IPS-NIHi11 (cell line): ENCODE measurements at places on chromosomes 5 and 9.

- DNase-seq = no peak
Observed at GRCh38 chr5:39256477-39257235, 37.3 kb upstream of the FYB1 start.

DNA sequence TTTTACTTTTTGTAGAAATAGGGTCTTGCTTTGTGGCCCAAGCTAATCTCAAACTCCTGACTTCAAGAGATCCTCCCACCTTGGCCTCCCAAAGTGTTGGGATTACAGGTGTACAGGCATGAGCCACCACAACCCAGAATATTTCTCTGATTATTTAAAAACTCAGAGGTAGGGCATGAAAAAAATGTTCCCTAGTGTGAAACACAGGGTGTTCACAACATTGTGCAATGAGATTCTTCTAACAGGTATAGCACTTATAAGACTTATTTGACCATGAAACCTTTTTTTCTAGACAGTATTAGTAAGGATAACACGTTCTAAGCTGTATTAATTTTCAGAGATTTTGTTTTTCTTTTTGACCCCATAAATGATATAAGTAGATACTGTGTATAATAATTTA lies 13.1 kb upstream of the PTGER4 start:
- no peak for DNase-seq

GRCh38 chr5:60794691-60795090 lies 49.4 kb downstream of the ELOVL7 start:
- DNase-seq = peak; percentile 21

DNA sequence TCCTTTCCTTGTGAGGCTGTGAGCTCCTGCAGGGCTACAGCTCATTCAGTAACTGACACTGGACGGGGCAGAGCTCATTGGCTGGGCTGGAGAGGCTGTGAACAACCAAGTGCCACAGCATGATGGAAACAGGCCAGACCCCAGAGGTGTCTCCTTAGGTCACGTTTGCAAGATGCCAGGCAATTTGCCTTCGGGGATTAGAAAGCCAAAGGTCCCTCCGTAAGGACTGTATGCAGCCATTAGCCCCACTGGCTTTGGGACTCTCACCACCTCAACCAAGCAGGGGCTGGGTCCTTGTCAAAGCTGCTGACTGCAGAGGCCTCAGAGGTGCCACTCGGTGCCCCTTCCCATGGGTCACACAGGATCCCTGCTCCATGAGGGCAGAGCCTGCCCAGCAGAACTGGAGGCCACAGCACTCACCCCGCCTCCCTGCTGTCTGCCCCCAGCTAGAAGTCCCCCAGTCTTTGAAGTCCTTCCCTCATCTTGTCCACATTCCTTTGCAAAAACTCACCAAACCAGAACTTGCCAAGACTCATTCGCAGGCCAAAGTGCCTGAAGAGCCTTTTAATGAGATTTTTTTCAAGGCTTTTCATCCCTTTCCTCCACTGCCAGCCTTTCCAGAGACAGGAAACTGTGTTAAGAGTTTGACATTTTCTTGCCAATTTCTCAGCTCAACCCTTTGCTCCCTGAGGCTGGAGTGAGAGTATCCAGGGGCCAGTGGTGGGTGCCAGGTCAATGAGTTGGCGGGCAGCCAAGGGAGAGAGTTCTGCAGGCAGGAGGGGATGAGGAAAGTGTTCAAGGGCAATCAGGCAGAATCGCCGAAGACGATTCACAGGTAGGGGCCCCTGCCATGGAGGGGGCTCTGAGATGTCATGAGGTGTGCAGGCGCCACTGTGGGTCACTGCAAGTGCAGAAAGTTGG lies 39.7 kb upstream of the SLC25A51 start:
- no peak for DNase-seq

DNA sequence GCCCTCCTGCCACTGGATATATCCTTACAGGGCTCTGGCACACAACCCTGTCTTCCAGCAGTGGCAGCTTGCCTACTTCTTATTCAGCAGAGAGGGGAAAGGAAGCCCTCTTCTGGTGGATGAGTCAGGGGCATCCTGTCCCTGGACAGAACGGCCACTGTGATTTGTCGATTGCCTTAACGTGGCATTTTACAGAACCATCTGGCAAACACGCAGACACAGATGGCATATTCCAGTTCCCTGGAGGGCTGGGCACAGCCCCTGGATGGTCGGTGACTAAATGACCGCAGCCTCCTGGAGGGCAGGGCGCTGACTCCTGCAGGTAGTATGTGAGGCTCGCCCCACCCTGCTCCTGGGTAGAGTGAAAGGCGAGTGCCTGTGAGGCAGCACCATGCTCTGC lies 62.1 kb downstream of the DCP2 start:
- DNase-seq = peak; percentile 29

- no peak for DNase-seq
Observed at GRCh38 chr5:58493141-58493540, 1.9 kb downstream of the GAPT start.

DNA sequence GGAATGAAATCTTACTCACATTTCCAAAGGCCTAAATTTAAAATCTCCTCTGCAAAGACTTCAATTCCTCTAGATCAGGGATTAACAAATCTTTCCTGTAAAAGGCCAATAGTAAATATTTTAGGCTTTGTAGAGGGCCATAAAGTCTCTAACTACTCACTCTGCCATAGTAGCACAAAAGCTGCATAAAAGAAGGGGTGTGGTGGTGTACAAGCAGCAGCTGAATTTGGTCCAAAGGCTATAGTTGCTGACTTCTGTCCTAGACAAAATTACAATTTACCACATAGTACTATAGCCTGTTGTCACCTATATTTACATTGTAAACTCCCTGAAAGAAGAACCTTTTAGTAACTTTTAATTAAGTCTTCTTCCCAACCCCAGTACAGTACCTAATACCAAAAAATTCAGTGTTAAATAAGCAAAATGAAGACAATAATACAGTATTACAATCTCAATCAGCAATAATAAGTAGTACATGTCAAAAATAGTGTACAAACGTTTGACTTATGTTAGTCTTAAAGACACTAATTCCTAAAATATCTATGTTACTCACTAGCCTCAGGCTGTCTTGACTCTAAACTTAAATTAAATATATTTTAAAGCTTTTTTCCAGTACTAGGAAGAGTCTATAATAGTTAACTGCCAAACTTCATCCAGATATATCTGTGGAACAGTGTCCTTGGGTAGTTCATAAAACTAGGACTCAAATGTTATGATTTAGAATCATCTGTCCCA lies 6.9 kb downstream of the CETN3 start:
- DNase-seq = no peak

- no peak for DNase-seq
Observed at GRCh38 chr5:82991678-82992323, 85.4 kb downstream of the TMEM167A start.

DNA sequence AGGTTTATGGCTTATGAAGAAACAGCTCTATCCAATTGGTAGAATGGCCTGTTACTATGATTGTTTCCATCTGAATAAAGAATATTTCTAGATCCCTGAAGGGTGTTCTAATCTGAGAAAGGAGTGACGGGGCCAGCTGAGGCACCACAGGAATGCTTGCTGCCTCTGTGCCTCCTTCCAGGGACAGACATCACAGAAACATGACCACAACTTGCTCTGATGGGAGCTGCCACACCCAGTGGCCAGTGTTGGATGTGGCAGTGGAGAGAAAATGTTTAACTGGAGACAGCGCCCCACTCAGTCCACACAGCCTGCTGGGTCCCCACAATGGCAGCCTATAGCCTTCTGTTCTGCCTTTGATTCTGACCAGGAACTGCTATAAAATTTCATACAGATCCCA lies 38.6 kb upstream of the TESK1 start:
- no peak for DNase-seq

DNA sequence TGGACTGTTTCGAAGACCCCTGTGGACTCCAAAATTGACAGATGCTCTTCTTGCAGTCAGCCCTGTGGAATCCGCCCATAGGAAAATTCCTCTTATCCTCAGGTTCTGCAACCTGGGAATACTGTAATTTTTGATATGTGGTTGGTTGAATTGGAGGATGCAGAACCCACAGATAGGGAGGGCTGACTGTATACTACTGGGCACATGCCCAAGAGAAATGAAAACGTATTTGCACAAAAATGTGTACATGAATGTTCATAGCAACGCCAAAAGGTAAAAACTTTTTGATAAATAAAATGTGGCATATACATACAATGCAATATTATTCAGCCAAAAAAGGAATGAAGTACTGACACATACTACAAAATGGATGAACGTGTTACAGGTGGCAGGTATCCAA lies 1.9 kb upstream of the SNAPC3 start:
- no peak for DNase-seq

- no peak for DNase-seq
Observed at GRCh38 chr9:129121483-129121882, 10.3 kb downstream of the PTPA start.

DNA sequence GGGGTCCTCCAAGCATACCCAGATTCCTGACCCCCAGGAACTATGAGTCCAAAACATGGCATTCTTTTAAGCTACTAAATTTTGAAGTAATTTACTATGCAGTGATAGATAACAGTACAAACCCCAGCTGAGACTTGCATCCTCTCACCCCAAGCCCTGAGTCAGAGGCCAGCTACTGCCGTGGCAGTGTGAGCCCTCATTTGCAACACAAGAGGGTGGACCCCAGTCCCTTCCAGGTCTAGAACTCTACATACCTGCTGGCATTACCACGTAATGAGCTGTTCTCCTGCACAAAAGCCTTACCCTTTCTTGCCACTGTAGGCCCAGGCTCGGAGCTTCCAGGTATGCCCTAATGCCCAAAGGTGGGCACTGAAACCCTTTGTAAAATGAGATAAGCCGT lies 108.6 kb upstream of the ERCC6L2 start:
- peak; percentile 41 for DNase-seq

DNA sequence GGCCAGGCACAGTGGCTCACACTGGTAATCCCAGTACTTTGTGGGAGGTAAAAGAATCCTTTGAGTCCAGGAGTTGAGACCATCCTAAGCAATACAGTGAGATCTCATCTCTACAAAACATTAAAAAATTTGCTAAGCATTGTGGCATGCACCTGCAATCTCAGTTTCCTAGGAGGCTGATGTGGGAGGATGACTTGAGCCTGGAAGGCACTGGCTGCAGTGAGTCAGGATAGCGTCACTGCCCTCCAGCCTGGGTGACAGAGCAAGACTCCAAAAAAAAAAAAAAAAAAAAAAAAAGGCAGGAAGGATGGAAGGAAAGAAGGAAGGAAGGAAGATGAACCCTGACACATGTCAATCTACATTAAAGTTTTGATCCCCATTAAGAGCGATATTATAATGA lies 1452.2 kb upstream of the ACO1 start:
- DNase-seq = no peak

DNA sequence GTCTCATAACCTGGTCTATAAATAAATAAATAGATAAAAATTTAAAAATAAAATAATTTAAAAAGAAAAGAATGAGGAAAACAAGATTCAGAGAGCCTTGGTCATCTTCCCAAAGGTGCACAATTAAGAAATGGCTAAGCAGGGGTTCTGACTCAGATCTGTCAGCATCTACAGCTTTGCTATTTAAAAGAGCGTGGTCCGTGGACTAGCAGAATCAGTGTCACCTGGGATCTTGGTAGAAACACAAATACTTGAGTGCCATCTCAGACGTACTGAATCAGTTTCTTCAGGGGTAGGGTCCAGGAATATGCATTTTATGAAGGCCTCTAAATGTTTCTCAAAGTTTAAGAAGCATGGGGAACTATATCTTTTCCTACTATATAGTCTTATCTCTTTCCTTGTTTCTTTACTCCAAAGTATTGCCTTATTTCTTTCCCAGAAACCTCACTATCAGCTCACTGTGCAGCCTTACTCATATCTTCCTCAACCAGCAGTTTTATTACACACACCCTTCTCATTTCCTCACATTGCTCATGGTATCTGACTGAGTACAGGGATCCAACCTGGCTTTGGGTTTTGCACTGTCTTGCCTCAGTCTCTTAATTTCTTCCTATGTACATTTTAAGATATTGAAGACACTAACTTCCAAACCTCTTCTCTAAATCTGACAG lies 58.6 kb downstream of the TMC1 start:
- no peak for DNase-seq

DNA sequence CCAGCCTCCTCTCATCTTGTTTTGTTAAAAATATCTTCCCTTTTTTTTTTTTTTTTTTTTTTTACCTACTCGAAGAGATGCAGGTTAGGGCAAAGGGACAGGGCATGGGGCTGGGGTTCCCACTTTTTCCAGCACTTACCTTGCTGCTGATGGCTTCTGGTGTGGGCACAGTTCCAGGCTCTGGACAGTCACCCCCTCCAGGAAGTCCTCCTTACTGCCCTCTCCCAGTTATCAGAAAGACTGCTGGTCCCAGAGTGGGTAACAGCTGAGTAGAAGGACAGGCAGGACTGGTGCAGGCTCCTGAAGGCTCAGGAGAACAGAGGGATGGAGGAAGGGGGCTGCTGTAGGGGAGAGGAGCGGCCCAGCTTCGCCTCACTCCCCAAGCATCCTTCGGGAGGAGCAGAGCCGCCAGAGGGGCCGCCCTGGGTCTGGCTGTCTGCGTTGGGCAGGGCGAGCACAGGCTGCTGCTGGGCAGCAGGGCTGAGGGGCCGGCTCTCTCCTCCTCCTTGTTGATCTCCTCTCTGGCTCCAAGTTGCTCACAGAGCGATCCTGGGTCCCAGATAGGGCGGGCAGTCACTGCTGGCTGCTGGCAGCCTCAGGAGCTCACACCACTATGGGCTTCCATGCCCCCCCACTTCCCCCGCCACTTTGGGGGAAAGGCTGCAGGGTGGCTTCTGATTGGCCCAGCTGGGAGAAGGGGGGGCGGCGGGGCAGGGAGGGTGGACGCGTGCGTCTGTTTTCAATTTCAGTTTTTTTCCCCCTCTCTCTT lies at the start of gene PDGFRB:
Gene PDGFRB (minus strand): TSS at position 588 of the 769 bp plus-strand sequence. CDS start 18,798 bp downstream, outside the sequence.
- peak; percentile 81 for DNase-seq

GRCh38 chr5:143055596-143056338 lies 285.6 kb downstream of the ARHGAP26 start:
- DNase-seq = no peak
